Posterior cingulate gyrus (tissue), 11 donors: ENCODE measurements at places on chromosomes 1 and 21.

GRCh38 chr1:173451981-173452380 lies 25.2 kb upstream of the PRDX6 start:
- no peak for DNase-seq

GRCh38 chr1:218557731-218558130 lies 212.6 kb downstream of the TGFB2 start:
- DNase-seq: no peak

DNA sequence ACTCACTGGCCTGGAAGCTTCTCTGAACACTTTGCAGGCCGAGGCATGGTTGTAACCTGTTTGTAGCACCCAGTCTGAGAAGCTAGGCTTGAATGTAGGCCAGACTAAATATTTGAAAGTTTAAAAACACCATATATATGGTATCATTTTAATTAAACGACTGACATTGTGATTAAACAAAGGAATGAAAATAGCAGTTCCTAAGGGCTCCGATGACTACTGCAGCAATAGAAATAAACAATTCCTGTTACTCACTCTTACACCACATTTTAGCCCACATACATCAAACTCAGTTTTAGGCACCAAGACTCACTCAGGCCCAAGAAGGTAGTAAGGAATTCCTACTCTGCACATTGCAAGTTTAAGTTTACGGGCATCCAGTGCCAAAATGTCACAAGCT lies 281.2 kb downstream of the AKT3 start:
- DNase-seq: no peak

DNA sequence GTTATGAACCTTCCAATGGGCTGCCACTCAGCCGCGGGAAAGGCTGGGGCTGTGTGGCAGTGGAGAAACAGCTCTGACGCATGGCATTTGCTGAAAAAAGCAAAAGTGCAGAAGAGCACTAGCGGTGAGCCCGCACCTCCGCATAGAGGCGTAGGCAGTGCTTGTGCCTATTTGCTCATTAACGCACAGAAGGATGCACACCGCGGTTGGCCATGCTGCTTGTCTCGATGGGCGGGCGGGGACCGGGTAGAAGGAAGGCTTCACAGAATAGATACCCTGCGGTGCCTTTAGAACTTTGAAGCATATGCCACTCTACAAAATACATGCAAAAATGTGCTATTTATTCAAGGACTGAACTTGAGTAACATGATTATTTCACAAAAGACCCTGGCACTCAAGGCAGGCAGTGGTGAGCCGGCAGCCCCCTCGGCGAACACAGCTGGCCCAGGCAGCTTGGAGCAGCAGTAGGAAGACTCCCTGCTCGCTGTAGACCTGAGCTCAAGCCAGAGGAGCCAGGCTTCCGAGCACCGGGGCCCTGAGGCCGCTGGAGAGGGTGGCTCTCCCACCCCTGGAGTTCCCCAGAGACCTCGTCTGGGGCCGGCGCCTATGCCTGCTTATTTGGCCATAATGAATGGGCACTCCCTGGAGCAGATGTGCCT lies 71.5 kb downstream of the SIK1 start:
- DNase-seq: no peak

- DNase-seq: no peak
Observed at GRCh38 chr1:235002706-235003300, 125.8 kb downstream of the TOMM20 start.

GRCh38 chr21:45988366-45989347 lies 7.1 kb downstream of the COL6A1 start:
- DNase-seq: no peak

- DNase-seq: no peak
Observed at GRCh38 chr21:34894401-34894800, 154.7 kb downstream of the RUNX1 start.

DNA sequence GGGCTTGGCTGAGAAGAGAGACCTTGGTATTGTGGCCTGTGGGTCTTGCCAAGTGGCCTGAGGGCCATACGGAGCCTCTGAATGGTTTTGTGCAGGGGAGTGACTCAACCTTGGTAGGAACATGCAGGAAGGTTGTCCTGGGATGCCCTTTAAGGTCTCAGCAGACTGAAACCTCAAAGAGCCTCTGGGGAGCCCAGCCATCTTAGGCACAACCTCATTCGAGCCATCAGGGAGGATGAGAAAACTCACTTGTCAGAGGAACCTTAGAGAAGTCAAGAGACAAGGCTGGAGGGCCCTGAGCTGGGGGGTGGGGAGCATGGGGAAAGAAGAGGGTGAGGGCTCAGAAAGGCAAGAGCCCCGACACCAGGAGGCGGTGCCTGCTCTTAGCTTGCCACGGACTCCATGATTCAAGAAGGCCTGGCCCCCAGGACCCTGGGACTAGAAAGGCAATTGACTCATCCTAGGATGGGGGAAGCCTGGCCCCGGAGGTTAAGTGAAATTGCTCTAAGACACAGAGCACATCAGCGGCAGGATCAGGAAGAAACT lies 13.0 kb downstream of the IFI6 start:
- DNase-seq: no peak
